ENCODE measurements at places on chromosomes 2 and 18.

DNA sequence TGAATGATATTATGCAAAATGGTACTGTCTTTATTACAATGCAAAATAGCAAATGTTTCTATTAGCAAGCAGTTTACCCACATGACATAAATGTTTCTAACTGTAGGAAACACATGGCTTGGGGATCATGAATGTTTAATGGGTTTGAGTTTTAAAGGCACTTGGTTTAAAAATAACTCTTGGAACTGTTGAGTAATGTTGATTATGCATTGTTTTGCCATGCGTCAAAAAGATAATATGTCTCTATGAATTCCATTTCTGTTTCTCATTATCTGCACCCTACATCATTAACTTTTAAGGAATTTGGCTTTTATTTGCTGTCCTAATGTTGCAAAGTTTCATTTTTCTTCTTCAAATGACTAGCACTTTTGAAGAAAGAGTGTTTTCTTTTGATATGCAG is 1355.5 kb downstream of the SUCLG1 start:
- DNase-seq: no peak

DNA sequence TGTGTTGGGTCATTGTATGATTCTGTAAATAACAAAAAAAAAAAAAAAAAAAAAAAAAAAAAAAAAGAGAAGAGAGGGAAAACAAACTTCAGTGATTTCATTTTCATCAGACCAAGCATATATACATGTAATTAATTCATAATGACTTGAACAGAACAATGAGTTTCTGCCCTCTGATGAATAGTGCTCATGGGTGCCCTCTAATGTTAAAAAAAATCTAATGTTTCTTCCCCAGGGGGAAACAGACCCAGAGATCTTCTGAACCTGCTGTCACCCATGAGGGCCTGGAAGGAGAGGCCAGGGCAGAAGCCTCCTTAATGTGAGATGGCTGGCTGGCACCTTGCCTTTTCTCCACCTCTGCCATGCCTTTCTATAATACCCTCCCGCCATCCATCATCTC is 289.2 kb downstream of the ZNF521 start:
- no peak for DNase-seq

DNA sequence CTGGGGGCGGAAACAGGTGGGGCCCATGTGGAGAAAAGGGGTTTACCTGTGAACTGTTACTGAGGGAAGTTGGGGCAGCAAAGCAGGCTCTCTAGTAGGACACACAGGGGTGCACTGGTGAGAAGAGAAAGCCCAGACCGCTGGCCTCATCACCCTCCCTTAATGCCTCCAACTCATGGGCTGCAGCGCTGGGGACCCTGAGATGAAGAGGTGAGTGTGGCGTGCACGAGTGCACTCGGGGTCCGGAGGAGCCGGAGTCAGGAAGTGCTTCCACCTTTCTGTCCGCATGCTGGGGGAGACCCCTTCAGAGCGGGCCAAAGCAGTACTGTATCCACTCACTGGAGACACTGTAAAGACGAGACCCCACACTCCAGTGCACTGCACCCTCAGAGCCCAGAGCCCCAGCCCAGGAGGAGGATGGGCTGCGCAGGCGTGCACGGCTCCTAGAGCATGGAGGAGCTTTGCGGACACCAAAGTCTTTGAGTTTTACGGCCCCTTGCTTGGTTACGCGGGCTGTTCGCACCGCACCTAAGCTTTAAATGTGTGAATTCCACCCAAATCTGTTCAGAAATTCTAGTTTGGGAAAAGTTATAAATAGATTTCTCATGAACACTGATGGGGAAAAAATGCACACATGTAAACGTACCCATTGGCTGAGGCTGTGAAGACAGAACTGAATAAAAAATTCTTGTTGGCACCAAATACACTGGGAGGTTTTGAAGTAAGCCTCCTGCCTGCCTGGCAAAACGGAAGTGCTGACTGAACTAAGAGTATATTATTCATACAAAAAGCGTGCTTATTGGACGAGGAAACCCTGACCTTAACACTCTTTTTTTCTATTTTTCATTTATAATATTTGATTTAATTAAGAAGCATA is 45.4 kb upstream of the PPP4R1 start:
- DNase-seq: no peak

DNA sequence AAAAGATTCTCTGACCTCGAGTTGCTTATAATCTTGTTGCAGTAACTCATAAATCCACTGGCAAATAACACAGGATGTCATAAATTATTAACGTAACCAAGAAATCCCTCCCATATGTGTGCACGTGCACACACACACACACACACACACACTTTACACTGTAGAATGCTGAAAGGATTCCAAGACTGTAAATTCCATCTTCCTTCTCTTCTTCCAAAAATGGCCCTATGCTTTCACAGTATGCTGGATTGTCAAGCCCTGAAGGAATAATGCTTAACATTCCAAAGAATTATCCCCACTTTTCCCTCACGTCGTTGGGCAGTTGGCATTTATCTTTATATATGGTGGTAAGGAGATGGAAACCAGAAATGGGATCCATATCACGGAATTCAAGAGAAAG is 117.5 kb upstream of the CRIM1 start:
- DNase-seq: no peak

GRCh38 chr2:86313341-86313740 is 24.1 kb downstream of the REEP1 start:
- DNase-seq: no peak

- no peak for DNase-seq
Measured at GRCh38 chr2:18047896-18048657, 169.6 kb downstream of the KCNS3 start.

- no peak for DNase-seq
Measured at GRCh38 chr18:41009926-41010325, 945.1 kb upstream of the PIK3C3 start.

DNA sequence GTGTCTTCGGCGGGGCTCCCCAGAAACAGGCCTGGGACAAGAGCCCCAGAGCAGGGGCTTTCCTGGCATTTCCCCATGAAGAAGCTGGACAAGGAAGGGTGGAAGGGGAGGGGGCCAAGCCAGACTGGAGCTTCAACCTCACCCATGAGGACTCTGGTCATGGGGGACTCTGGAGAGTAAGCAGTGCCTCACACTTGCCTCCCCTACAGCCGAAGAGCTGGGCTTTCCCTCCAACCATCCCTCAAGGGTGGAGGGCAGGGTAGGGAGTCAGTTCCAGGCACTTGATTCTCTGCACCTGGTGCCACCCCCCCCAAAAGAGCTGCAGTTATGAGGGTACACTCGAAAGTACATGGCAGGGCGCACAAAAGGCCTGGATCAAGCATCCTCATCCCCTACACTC is 246.6 kb downstream of the TFCP2L1 start:
- no peak for DNase-seq

DNA sequence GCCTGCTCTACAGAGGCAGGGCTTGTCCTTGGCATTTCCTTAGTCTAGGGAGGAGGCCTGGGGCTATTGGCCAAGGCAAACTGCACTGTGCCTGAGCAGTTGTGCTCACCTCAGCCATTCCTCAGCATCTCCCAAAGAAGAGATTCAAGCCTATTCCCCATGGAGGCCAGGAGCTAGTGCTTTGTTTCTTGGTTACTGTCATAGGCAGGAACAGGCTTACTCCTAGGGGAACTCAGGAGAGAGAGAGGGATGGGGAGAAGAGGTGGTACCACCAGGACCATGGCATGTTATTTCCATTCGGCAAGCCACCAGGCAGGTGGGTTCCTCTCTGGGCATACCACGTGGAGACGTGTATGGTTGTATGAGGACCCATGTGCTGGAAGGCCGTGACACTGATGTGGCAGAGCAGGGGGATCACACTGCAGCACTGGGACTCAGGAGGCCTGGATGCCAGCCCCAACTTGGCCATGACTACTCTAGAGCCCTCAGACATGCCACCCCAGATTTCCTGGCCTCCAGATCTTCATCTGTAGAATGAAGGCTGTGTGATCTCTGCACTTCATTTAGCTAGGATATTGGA is 233.7 kb downstream of the LOXHD1 start:
- no peak for DNase-seq

GRCh38 chr2:133452146-133452545 is 116.1 kb downstream of the NCKAP5 start:
- DNase-seq: no peak

Data from stimulated activated CD4-positive, alpha-beta T cell treated with anti-CD3 and anti-CD28 coated beads, Interleukin-12 subunit alpha, Interleukin-12 subunit beta, amount 100 ng/mL, for 4 hours (primary cell).